ENCODE measurements at places on chromosomes 11 and 22. TPM values are rescaled to one million over a fixed set of nuclear protein-coding genes. Genes with fewer than 3 reads are reported as not detected.

The ZNF70 gene
- total RNA-seq: 6.9 TPM

The MGAT3 gene
- total RNA-seq: 0.36 TPM

The C11orf86 gene
- not detected for total RNA-seq

The FOLR1 gene
- total RNA-seq: not detected

DNA sequence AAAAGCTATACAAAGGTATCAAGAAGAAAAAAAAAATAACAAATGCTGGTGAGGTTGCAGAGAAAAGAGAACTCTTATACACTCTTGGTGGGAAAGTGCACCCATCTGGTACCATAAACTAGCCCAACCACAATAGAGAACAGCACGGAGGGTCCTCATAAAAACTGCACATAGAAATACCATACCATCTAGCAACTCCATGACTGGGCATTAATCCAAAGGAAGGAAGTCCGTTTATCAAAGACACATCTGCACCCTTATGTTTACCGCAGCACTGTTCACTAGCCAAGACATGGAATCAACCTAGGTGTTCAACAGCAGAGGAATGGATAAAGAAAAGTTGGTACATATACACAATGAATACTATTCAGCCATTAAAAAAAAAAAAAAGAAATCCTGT lies 10.8 kb upstream of the CLDN5 start:
- no peak for DNase-seq

DNA sequence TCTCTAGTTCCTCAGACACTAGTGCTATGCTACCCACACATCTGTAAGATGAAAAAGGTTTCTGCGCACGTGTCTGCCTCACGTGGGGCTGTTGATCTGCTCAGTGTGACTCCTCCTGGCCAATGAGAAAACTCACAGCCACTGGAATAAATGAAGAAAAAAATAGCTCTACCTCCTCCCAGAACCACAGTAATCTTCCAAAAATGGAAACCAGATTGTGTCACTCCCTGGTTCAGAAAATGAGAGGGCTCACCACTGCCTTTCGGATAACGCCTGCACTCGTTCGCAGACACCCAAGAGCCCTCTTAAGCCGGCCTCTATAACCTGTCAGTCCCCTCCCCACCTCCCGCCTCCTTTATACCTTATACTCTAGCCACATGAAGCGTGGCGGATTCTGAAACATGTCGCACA lies 5.1 kb downstream of the APBB1 start:
- DNase-seq: peak; percentile 87

DNA sequence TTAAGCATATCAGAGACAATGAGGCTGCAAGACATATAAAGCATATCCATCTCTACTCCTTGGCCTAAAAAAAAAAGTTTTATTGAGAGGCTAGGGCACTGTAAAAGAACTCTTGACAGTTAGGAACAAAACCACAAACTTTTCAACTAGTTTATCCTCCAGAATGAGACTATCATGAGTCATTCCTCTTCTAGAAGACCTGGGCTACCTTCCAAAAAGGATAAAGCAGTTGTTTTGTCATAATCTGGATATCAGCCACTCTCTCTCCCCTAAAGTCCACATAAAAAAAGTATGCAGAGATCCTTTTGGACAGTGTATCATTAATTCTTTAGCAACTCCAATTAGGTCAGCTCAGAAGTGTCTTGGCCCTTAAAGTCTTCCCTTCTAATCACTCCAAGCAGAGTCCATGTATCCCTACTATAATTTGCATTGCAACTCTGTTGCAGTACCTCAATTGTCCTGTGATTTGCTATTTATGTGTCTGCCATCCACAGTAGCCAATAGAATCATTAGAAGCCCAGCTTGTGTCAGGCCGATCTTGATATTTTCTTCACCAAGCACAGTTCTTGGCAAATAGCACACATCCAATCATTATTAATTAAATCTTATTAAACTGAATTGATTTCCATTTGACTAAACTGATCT lies 10.4 kb downstream of the OR51T1 start:
- no peak for DNase-seq

GRCh38 chr11:64745189-64745520 lies 1.2 kb upstream of the RASGRP2 start:
- peak; percentile 90 for DNase-seq

DNA sequence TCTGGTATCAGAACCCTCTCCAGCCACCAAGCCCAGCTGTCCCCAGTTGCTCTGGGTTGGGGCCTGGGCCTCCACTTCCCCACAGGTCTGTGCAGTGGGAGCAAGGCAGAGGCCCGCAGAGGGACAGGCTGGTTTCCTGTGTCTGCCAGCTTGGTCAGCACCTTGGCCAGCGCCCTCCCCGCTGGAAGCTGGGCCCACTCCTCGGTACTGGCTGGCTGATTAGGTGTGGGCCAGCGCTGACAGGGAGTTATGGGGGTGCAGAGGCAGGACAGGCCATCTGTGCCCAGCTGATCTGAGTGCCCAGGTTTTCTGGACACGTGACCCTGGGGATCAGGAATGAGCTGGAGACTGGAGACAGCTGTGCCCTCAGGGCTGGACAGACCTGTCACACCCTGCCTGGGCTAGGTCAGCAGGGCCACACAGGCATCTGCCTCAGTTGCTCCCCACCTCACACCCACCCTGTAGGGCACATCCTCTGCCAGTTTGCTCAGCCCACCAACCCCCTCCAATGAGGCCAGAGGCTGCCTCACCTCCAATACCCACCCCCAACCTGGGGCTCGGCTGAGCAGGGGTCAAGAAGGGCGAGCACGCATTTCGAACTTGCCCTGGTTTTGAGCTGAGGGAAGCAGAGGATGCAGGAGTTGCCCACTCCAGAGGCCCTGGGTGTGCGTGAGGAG lies 175.3 kb downstream of the IGLL1 start:
- no peak for DNase-seq

GRCh38 chr11:110858547-110858921 lies 146.3 kb upstream of the ARHGAP20 start:
- DNase-seq: no peak

DNA sequence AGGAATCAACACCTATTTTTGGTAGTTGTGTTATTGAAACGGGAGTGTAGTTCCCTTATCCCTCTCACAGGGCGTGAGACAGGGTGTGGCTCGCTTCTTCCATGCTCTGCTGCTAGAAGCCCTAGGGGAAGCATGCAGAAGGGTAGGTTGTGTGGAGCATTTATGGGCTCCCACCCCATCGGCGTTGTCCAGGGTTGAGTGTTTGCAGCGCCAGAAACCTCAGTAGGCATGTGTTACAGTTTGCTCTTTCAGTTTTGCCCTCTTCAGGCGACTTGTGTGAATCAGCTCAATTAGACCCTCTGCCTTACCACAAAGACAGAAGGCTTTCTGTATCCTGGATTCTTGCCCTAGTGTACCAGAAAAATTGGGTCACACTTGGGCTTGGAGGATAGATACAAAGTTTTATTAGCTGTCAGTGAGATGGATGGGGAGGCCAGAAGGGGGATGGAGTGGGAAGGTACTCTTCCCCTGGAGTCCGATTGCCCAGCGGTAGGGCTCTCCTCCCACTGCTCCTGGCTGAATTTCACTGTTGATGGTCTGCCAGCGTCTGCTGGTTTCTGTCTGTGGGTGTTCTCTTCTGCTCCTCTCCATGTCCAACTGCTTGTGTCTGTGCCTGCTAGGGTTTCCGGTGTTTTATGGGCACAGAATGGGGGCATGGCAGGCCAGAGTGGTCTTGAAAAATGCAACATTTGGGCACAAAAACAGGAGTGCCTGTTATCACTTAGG lies 358.3 kb upstream of the CTSC start:
- DNase-seq: no peak

DNA sequence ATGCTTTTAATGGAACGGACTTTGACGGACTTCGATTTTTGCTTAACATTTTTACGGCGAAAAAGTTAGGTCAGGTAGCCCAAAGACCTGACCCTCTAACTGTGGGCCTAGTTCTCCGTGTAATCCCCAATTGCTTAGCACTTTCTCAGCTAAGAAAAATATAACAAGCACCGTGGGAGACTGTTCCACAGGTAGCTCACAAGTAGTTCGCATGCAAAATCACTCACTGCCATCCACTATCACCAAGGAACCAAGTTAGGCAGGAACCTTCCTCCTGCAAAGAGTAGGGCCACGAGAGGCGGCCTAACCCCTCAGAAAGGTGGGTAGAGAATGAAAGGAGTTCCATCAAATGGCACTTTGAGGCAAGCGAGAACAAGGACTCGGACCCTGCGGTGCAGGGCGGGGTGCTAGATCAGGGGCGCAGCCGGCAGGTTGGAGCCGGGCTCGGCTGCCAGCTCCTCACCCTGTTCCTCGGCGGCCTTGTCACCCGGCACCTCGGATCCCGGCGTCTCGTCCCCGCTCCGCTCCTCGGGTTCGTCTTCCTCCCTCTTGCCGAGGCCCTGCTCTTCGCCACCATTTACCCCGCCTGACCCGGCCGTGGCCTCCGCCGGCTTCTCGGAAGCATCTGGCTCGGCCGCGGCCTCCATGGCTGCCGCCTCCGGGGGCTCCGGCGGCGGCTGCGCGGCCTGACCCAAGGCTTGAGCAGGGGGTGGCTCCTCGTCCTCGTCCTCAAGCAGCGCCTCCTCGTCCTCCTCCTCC lies 922 bp downstream of the HNRNPUL2 start:
- no peak for DNase-seq

- DNase-seq: no peak
Measured at GRCh38 chr22:30989474-30989873, 20.4 kb downstream of the TUG1 start.

DNA sequence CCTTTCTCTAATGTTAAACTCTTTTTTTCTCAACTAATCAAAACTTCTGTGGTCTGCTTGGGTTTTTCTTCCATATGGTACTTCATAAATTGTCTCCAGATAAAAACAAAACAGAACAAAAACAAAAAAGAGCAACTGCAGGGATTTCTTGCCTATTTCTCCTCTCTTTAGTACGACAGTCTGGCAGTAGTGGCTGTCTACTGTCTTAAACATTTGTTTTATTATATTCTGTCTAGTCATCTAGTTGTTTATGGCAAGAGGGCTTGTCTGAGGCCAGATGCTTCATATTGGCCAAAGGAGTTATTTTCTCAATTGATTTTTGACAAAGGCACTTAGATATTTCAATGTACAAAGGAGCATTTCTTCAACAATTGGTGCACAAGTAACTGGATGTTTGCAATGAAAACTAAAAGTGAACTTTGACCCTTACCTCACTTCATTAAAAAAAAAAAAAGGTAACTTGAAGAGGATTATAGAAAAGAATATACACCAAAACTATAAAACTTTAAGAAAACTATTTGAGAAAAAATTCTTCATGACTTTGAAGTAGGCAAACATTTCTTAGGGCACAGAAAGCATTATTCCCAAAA lies 404.2 kb downstream of the LUZP2 start:
- no peak for DNase-seq

DNA sequence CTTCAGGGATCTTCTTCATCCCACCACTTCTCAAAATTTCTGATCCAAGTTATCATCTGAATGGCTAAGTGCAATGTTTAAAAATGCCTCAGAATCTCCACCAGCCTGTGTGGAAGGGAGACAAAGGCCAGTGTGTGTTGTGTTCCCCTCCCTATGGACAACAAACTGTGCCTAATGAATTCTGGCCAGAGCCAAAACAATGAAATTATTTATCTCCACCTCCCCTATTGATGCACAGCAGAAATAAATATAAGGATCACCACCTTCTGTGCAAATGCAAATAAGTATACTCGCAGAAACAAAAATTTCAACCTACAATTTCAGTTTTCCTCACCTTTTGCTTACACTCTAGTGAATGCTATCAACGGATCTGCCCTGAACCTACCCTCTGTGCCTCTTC lies 75.8 kb downstream of the GAB2 start:
- no peak for DNase-seq

DNA sequence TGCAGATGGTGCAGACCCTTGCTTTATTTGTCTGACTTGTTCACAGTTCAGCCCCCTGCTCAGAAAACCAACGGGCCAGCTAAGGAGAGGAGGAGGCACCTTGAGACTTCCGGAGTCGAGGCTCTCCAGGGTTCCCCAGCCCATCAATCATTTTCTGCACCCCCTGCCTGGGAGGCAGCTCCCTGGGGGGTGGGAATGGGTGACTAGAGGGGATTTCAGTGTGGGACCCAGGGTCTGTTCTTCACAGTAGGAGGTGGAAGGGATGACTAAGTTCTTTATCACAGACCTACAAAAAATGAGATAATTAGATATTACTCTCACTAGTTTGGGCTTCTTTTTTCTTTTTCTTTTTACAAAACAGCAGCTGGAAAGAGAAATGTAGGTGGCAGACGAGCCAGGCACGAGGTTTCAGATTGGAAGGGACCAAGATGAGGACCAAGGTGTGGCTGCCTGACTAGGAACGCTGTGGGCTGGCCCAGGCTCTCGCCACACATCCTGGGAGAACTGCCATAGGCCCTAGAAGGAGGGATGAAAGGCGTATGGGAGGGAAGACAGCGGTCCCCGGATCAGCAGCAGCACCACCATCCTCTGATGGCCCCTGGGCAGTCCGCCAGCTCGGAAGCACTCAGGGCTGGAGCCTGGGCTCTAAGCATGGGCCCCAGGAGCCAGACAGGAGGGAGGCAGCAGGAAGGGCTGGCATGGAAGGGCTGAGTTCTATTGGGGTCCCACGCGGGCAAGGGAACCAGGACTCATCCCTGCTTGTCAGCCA lies 14.2 kb downstream of the TXN2 start:
- no peak for DNase-seq

- no peak for DNase-seq
Measured at GRCh38 chr11:8269636-8270035, 6.0 kb upstream of the LMO1 start.

DNA sequence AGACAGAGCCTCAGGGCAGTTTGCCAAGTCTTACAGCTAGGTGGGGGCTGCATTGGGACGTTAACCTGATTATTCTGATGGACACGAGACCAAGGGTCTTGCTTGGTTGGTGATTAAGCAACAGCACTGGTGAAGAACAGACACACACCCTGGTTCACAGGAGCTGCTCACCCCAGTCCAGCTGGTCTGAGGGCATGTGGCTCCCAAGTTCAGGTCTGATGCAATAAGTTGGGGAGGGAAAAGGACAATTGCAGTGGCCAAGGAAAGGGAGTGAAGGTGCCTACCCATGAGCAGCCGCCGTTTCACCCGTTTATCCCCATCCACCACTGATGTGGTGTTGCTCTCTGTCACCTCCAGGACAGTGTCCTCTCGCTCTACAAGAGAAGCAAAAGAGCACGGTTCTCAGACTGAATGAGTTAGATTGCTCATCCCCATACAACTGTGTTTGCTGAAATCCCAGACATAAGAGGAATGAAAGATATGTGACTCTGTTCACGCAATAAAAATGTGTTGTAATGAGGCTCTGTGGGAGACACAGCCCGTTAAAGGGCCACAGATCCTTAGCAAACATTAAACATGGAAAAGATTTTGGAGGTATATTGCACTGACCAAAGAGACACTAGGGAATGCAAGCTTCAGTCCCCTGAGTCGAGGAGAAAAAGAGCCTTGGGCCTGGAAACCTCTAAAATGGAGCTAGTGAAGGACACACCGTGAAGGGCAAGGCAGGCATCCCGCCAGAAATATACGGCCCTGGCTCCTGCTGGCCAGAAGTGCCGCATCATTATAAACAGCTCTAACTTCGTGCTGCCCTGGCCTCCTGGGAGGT lies 25.6 kb downstream of the SCUBE2 start:
- no peak for DNase-seq

DNA sequence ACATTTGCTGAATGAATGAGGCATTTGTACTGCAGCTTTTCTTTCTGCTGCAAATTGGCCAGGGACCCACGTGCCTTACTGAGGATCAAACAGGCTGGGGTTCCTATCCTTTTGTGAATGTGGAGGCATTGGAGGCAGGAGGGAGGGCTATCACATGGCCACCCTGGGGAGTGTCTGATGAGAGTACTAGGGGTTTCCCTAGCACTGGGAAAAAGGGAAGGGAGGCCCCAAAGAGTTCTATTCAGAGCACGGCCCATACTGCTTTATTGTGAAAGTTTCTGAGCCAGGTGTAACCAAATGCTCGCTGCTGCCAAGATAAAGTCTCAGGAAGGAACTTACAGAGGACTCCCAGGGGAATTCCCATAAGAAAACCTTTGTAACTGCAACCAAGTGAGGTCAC lies 78.4 kb upstream of the ANO1 start:
- DNase-seq: no peak

Measured in naive thymus-derived CD8-positive, alpha-beta T cell (primary cell).